ENCODE measurements at places on chromosomes 7 and 10.

GRCh38 chr10:131475043-131475442, 163.5 kb upstream of the TCERG1L start:
- DNase-seq = no peak

GRCh38 chr7:96225251-96225650, 96.6 kb downstream of the SLC25A13 start:
- no peak for DNase-seq

DNA sequence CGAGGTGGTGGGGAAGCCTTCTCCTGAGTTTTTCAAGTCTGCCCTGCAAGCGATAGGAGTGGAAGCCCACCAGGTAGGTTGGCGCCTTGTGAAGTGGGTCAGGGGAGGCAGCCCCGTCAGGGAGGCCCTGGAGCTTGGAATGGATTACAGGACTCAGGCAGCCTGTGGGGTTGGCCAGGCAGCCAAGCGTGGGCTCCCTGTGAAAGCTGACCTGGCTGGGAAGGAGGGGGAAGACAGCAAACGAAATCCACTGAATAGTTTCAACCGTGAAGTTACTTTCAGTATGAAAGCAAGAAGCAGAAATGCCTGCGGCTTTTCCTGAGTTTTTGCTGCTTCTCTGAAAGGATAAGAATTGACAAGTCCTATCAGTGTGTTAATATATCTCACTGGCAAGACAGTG, 36.4 kb downstream of the LHPP start:
- no peak for DNase-seq

- DNase-seq = no peak
Observed at GRCh38 chr10:30309403-30309802, 39.7 kb downstream of the MTPAP start.

- no peak for DNase-seq
Observed at GRCh38 chr7:37820708-37821468, 27.5 kb upstream of the NME8 start.

DNA sequence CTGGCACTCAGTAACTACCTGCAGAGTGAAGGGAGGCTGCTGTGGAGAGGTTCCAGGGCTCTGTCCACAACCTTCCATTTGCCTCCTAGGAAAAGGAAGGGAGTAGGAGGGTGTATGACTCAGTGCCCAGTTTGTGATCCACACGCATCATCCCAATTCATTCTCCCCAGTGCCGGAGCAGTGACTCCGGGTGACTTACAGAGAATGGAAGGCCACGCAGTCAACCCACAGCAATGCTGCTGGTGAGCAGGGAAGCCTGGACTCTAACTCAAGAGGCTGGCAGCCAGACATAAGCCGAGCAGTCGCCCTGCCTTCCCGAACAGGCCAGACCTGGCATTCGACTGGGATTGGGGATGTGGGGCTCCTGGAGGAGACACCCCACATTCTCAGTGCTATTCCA, 139.9 kb downstream of the SH3PXD2A start:
- DNase-seq = no peak

DNA sequence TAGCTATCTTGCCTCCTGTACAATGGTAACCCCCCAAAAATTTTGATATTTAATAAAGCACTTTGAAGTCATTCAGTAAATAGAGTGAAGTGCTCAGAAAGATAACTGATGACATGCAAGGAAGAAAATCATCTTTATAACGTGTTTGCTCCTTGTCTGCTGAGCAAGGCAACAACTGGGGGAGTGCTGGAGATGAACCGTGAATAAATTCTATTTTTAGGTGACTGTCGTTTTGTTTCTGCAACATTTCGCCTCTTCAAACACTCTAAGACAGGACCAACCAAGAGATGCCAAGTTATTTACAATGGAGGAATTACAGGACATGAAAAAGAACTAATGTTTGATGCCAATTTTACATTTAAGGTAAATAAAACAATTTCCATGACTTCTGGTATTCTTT, 9.4 kb downstream of the AS3MT start:
- no peak for DNase-seq

GRCh38 chr10:13559124-13559700, 27.6 kb upstream of the PRPF18 start:
- no peak for DNase-seq

Measured in NCI-H774 (cell line).